ENCODE measurements at places on chromosomes 7 and 10.

GRCh38 chr7:47332213-47332612 is 249.7 kb downstream of the TNS3 start:
- no peak for DNase-seq

DNA sequence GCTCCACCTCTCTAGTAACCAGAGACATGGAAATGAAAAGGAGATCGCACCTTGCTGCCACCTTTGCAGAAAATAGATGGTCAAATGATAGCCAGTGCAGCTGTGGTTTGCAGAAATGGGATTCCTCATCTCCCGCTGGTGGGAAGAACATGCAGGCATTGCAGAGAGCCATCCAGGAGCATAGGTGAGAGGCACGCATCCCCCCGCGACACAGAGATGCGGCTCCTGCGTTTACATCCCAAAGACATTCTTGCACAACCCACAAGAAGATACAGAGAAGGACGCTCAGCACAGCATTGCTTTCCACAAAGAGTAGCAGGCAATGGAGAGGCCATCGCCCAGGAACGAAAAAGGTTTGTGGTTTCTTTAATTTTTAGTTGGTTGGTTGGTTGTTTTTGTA is 56.2 kb downstream of the OAT start:
- no peak for DNase-seq

DNA sequence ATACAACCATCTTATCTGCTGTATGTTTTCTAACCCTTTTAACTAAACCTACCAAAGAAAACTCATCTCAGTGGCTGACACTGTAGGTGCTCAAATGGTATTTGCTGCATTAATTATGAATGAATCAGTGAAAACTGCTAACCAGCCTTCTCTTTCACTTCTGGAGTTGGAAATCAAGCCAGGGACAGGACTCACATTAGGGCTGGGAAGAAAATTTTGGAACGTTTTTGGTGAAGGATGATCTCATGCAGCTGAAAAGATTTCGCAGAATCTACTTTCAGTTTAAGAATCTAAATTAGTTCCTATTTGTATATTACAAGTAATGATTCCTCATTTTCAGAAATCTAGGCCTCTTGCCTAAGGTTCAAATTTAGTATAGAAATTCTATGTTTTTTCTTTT is 12.9 kb downstream of the MTPN start:
- DNase-seq = no peak

GRCh38 chr10:124943301-124944092 is 1.6 kb downstream of the ZRANB1 start:
- no peak for DNase-seq

DNA sequence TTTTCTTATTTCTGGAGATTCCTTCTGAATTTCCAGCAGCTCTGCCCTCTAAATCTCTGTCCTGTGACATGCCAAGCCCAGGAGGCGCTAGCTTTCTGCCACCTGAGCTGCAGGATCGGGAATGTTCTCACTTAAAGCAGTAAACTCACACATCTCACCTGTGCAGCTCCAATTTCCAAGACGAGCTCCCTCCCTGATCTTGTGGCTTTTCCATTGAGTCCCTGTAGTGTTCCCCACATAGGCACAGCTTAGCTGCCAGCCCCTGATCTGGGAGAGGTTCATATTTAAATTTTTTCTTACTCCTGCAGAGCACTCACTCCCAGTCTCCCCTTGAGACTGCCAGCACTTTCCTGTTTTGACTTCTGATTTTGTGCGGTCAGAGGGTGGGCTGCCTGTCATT is 479.3 kb downstream of the GLRX3 start:
- no peak for DNase-seq

GRCh38 chr10:57791546-57791945 is 476.1 kb downstream of the IPMK start:
- no peak for DNase-seq

DNA sequence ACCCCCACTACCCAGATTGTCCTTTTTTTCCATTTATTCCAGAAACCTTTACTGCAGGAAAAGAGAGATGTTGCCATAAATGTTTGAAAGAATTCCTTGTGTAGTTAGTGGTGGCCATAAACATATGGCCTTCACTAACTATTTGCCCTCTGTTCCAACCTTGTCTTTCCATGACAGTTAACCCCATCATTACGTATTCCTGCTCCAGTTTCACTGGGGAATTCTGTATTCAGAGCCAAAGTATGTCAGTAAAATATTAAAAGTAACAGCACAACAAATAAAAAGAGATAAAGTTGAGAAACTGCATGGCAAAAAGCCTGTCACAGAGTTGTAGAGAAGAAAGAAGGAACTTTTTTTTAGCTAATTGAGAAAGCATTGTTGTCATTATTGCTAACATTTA is 261.3 kb downstream of the BICC1 start:
- no peak for DNase-seq

DNA sequence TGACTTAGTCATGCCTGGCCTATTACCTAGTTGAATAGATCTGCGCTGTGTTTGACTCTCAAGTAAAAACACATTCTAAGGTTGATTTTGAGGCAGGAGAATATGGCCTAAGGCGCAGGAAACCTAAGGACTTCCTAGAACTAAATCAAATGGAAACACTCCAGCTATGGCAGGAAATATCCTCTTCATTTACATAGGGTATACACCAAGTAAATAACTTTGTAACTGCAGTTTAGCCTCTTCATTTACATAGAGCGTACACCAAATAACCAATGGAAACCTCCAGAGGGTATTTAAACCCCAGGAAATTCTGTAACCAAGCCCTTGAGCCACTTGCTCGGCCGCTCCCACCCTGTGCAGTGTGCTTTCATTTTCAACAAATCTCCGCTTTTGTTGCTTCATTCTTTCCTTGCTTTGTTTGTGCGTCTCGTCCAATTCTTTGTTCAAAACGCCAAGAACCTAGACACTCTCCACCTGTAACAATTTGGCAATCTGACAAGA is 35.6 kb upstream of the XRCC2 start:
- no peak for DNase-seq

GRCh38 chr7:12716722-12717121 is 29.3 kb downstream of the ARL4A start:
- DNase-seq = no peak

- DNase-seq = no peak
These were observed 71.2 kb downstream of the AOAH start for GRCh38 chr7:36653008-36653662.

GRCh38 chr7:144812379-144813283 is 23.2 kb downstream of the TPK1 start:
- DNase-seq = no peak

DNA sequence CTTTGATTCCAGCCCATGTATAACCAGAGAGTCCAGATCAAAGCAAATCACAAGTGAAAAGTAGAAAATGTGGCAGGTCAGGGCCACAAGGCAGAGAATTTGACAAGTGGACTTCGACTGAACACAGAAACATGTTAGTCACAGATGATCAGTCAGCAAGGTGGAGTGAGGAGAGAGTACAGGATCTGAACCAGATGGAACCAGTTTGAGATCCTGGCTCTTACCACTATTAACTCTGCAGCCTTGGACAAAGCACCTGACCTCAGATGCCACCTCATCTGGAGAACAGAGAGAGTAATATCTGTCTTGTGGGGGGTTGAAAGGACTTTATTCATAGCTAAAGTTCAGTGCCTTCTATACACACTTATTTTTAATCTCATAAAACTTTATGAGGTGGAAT is 4.4 kb downstream of the MRLN start:
- DNase-seq = no peak

GRCh38 chr7:92781117-92781720 is 55.2 kb downstream of the CDK6 start:
- DNase-seq = no peak

DNA sequence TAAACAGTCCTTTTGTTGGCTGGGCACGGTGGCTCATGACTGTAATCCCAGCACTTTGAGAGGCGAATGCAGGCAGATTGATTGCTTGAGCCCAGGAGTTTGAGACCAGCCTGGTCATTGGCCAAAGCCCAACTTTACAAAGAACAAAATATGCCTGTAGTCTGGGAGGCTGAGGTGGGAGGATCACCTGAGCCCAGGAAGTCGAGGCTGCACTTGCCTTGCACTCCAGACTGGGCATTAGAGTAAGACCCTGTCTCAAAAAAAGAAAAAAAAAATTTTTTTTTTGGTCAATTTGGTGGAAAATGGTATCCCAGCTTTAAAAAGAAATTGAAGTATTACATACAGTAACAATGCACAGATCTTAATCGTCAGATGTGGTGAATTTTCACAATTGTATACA is 4.8 kb downstream of the GLRX3 start:
- DNase-seq = no peak

- DNase-seq = no peak
These were observed 3.2 kb downstream of the PTPRN2 start for GRCh38 chr7:158584407-158584806.

- DNase-seq = no peak
These were observed 15.4 kb downstream of the TAS2R41 start for GRCh38 chr7:143492799-143493739.

GRCh38 chr10:109934958-109935793 is 11.9 kb upstream of the XPNPEP1 start:
- no peak for DNase-seq

GRCh38 chr7:118104812-118105441 is 79.0 kb upstream of the LSM8 start:
- no peak for DNase-seq

DNA sequence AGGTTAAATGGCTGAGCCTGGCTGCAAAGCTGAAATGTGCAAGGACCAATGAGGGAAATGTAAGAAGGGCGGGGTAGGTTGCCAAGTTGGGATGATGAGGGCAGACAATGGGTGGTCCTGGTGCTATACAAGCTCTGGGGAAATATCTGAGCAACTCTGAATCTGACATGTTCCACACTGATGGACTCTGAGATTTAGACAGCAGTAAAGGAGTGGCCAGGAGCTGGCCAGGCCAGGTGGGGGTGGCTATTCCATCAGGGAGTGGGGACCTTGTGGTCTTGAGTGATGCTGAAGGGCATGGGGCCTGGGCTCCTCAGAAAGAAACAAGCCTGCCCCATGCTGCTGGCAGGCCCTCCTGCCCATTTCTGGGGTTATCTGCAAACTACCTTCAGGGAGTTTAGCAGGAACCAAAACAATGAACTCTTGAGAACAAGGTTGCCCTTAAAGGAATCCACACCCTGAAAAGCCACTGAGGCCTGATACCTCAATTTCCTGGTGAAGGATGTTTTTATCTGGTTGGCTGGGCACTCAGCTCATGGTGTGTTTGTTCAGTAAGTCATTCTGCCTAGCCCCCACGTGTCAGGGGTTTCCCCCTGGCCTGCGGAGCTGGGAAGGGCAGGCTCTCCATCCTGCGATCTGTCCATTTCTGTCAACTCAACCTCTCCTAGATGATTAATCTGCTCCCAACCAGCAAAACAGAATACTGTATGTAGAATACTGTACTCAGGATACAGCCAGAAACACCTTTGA is 143.3 kb upstream of the TNS3 start:
- DNase-seq = no peak

- peak; percentile 0 for DNase-seq
These were observed 804 bp downstream of the FRAT1 start for GRCh38 chr10:97319671-97320479.

GRCh38 chr7:51376420-51377092 is 59.9 kb upstream of the COBL start:
- no peak for DNase-seq

GRCh38 chr7:935164-935873 is 19.2 kb downstream of the ADAP1 start:
- no peak for DNase-seq

- no peak for DNase-seq
These were observed 64.1 kb upstream of the PDZD8 start for GRCh38 chr10:117439243-117439912.

DNA sequence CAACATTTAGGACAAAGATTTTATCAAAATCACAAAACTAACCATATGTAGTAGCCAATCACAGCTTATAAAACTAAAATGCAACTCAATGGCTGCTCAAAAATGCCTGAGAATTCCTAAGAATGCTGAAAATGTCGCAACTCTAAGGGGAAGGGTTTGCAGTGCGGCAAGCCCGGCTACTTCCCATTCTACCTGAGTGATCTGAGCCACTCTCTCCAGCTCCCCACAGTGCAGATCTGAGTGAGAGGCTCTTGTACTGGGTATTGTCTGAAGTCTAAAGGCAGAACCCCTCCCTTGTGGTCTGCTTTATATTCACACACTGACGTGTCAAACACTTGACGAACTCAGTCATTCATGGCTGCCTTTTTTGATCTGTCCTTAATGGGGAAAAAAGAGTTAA is 28.9 kb downstream of the RAB11FIP2 start:
- no peak for DNase-seq

DNA sequence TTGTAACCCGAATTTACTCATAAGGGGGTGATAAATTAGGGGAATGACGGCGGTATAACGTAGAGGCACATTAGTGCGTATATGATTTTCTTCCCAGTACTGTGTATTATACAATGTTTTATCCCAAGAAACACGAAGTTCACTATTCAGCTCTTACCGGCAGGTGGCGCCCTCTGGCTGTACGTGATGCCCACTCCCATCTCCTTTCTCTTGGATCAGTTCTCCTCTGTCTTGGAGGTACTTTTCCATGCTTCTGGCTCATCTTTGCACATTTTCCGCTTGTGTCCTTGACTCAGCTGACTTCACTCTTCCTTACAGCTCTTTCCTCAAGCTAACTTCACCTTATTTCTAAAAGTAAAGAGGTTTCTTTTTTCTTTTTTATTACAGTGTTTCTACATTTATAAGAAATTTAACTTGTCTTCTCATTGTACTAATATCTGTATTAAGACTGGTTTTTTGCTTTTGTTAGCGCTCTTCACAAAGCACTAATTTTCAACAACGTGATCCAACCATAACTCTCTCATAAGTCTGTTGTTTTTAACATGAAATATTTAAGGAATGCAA is 21.3 kb downstream of the TMEM176B start:
- DNase-seq = peak; percentile 42

DNA sequence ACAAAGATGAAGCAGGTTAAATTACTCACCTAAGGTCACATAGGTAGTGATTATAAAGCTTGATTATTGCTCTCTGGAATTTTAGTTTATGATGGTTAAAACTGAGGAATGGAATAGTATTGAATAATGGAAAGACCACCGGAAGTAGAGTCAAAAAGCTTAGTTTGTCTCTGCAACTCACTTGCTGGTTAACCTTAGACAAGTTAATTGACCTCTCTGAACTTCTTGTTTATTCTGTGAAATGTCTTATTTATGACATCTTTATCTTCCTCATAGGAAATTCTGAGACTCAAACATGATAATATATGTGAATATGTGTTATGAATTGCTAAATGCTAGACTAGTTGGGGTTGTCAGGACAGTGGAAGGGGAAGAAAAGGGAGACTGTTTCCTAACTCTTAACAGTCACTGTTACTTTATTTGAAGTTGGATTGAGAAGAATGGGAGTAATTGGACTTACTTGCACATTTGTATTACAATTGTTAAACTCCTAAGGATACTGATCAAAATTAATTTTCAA is 9.6 kb downstream of the DLD start:
- no peak for DNase-seq

DNA sequence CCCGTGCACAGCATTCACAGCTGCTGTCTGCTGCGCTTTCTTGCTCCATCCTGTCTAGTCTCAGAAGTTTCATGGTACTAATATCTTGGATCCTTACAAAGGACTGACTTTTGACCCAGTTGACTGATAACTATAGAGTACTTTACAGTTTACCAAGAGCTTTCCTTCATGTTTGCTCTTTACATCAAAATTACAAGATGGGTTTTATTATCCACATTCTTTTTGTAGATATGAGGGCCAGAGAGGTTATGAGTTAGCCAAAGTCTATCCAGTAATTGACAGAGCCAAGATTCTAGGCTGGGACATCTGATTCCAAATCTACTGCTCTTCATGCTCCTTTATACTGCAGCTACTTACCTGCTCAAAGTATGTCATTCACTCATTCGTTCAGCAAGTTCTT is 218.2 kb downstream of the AUTS2 start:
- DNase-seq = no peak

Measured in NCI-H2107 (cell line).